ENCODE measurements at places on chromosomes 4 and X. TPM values are rescaled to one million over a fixed set of nuclear protein-coding genes. Genes with fewer than 3 reads are reported as not detected.

Gene NKX3-2
- total RNA-seq, result 0.62 TPM

Gene SMARCA1
- 55.4 TPM for total RNA-seq

Gene CPXCR1
- not detected for total RNA-seq

Gene MAOB
- total RNA-seq, result 71.4 TPM

Gene CYBB
- total RNA-seq, result 6.0 TPM

Gene ARHGAP10
- total RNA-seq, result 153 TPM

Gene SPANXC
- not detected for total RNA-seq

Gene SNCA
- 16.0 TPM for total RNA-seq

GRCh38 chr4:73704314-73705055, 35.9 kb upstream of the CXCL8 start:
- peak; percentile 93 for ATAC-seq

DNA sequence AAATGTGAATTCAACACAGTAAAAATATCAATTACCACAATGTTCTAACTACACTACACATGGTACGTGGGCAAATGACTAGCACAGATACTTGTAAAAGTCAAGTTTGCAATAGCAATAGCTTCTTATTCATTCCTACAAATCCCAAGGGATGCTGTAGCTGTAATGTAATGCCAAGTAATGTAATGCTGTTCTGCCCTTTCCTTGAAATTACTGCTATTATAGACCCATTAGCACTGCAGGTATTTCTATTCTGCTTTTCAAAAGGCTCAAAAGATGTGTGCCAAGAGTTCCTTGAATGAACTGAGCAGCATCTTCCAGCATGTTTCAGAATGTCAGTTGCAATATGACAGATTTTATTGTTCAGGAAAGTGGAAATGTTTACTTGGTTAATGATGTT, 129.9 kb upstream of the BANK1 start:
- ATAC-seq, result no peak

GRCh38 chrX:154603438-154604430, 15.3 kb downstream of the CTAG1B start:
- peak; percentile 28 for ATAC-seq

GRCh38 chrX:132488180-132488705, 595 bp downstream of the MBNL3 start:
- no peak for ATAC-seq

GRCh38 chrX:118171356-118171755, 54.7 kb upstream of the KLHL13 start:
- no peak for ATAC-seq

- ATAC-seq, result no peak
Measured at GRCh38 chr4:150181536-150181935, 103.3 kb downstream of the DCLK2 start.

DNA sequence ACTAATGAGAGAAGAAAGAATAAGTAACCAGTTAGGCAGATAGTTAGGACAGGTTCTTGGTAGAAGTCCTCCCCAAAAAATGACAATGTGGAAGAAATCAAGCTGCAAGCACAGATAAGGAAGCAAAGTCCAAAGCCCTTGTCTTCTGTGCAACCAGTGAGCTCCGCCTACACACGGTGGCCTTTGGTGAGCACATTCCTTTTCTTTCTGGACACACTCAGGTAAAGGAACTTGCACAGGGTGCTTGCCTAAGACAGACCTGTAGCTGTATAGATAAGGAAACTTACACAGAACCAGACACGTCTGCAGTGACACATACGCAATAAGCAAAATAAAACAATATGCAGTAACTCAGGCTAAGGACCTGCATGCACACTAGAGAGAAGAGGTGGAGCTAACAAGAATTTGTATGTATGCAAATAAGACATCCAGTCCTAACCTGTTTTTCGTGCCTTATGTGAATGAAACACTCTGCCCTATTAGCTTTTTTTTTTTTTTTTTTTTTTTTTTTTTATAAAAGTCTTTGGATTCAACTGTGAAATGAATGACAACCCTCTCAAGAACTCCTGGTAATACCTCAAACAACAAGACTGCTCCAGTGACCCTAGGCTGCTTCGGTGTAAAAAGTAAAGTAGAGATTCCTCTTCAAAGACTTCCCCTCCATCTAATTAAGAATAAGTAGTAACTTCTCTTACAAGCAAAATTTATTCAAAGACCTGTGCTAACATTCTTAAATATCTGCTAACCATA, 48.8 kb downstream of the UGT2B10 start:
- no peak for ATAC-seq

GRCh38 chr4:26377328-26378311, 56.8 kb downstream of the RBPJ start:
- ATAC-seq, result no peak

DNA sequence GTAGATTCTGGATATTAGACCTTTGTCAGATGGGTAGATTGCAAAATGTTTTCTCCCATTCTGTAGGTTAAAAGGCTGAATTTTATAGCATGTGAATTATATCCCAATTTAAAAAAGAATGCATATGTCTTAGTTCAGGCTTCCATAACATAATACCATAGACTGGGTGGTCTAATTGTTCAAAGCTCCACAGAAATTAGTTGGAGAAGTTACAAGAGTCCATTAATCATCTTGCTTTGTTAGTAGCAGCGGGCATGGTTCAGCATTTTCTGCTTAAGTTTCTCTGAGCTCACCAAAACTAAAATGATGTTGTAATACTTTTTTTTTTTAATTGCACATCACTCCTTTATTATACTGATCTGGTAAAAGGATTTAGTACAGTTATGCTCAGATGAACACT, 1.8 kb downstream of the PGAM4 start:
- ATAC-seq, result no peak

GRCh38 chr4:165631208-165631894, 241.7 kb upstream of the TLL1 start:
- no peak for ATAC-seq

GRCh38 chrX:77977095-77977494, 7.7 kb upstream of the PGAM4 start:
- ATAC-seq, result no peak

DNA sequence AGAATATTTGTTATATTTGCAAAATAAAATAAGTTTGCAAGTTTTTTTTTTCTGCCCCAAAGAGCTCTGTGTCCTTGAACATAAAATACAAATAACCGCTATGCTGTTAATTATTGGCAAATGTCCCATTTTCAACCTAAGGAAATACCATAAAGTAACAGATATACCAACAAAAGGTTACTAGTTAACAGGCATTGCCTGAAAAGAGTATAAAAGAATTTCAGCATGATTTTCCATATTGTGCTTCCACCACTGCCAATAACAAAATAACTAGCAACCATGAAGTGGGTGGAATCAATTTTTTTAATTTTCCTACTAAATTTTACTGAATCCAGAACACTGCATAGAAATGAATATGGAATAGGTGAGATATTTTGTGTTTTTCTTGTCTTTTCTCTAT, at the start of gene AFP:
Gene AFP (plus strand): TSS at position 238 of the 400 bp plus-strand sequence. CDS start 42 bp downstream, at position 280.
- no peak for ATAC-seq

DNA sequence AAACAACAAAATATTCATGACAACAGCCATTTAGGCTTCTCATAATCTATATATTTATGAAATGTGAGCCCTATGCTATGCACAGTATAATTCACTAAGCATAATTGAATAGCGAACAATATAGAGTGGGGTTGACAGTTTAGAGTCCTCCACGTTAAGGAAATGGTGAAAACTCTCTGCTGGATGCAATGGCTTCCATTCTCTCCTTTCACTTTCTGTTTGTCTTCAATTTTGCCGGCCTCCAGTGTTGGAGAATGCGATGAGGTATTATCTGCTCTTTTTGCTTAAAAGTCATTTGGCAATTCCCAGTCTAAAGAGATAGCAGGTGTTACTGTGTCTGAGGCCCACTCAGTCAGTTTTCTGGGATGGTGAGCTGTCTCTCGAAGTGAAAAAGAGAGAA, 52.1 kb downstream of the NPY5R start:
- ATAC-seq, result no peak

- no peak for ATAC-seq
Measured at GRCh38 chrX:143378851-143379250, 138.4 kb downstream of the SPANXN3 start.

DNA sequence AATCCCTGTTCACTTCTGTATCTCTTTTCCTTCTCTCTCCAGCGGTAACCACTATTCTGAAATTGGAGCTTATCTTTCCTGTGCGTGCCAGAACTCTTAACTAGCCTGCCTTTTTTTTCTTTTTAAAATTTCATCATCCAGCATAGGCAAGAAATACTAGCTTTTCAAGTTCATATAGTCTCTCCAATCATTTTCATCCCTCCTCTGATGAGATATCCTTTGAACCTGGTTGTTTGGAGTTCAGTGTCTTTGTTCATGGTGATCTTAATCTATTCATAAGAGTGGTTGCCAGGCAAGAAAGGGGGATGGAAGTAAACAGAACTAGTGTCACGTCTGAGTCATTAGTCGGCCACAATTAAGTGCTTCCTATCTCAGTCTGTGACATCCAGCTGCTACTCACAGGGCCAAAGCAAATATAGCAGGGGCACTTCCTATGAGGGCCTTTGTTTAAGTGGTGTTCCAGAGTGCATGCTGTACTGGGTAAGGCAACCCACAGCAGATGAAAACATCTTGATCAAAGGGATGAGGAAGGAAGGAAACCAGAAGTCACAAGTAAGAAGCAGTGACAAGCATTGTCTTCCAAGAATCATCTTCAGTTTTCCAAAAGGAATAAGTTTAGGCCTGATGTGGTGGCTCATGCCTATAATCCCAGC, 56.4 kb upstream of the XIAP start:
- peak; percentile 36 for ATAC-seq

DNA sequence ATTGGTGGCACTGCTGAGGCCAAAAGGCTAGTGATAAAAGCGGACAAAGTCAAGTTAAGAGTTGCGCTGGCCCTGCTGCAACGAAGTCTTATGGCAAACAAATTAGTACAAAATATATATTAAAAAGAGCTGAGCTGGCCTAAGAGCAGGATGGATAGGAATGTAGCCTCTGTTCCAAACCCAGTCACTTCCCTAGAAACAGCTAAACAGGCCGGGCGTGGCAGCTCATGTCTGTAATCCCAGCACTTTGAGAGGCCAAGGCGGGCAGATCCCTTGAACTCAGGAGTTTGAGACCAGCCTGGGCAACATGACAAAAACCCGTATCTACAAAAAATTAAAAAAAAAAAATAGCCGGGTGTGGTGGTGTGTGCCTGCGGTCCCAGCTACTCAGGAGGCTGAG, 32.4 kb upstream of the UGDH start:
- no peak for ATAC-seq

DNA sequence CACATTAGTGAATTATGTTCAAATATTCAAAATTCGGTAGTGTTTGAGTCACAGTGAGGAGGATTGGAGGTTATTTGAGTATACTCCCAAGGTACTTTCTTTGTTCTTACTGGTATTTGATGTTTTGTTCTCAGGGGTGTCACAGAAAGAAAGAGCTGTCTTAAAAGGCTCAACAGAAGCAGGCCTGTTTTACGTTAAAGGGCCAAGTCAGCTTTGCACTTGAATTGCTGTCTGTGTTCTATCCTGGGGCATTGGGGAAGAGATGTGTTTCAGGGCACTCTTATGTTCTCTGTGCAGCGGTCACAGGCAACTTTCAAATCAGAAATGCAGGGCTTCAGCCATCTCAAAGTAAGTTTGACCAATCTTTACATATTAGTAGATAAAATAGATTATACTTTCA, 1113.1 kb upstream of the LCORL start:
- no peak for ATAC-seq

DNA sequence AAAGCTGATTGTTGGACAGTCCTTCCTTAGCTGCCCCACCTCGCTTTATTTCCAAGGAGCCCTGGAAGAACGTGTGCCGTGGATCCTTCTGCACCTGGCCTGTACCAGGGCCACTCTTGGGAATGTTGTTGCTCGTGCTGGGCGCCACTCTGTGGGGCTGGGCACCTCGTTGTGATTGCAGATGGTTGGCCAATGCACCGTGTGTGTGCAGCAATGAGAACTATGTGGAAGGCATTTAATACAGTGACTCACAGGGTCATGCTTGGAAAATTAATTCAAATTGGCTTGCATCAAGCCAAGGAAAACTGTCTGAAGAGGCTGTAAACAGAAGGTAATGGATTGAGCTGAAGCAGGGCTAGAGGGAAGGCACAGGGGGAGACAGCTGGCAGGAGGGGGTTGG, 37.0 kb upstream of the CD99L2 start:
- ATAC-seq, result no peak

GRCh38 chrX:72238183-72238582, 644 bp downstream of the ERCC6L start:
- no peak for ATAC-seq

GRCh38 chr4:60953826-60954225, 246.3 kb upstream of the ADGRL3 start:
- no peak for ATAC-seq

GRCh38 chr4:76799718-76800117, 98.2 kb downstream of the SOWAHB start:
- ATAC-seq, result no peak

GRCh38 chr4:39166669-39167068, 15.7 kb upstream of the WDR19 start:
- no peak for ATAC-seq

DNA sequence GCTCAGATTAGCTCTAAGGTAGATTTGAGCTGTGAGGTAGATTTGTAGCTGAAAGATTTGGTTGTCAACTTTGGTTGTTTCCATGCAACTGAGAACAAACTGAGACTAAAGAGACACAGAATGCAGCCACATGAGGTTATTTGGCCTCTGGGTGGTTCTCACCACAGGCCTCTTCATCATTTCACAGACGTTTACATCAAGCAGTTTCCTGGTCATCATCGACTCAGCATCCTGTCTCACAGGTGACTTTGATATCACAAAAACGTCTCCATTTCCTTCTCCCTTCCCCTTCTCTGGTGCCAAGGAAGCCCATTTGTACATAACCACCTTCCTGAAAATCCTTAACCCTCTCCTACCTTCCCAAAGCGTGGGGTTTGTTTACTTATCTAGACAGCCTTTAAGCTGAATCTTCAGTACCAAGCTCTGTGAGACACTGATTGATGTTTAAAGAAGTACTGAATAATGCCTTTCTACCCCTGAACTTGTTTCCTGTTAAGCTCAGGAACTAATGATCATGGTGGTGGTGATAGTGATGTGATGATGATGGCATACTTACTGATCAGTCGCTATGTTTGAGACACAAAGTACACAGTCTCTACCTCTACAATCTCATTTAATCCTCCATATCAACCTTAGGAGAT, 81.9 kb downstream of the FAM114A1 start:
- ATAC-seq, result no peak

DNA sequence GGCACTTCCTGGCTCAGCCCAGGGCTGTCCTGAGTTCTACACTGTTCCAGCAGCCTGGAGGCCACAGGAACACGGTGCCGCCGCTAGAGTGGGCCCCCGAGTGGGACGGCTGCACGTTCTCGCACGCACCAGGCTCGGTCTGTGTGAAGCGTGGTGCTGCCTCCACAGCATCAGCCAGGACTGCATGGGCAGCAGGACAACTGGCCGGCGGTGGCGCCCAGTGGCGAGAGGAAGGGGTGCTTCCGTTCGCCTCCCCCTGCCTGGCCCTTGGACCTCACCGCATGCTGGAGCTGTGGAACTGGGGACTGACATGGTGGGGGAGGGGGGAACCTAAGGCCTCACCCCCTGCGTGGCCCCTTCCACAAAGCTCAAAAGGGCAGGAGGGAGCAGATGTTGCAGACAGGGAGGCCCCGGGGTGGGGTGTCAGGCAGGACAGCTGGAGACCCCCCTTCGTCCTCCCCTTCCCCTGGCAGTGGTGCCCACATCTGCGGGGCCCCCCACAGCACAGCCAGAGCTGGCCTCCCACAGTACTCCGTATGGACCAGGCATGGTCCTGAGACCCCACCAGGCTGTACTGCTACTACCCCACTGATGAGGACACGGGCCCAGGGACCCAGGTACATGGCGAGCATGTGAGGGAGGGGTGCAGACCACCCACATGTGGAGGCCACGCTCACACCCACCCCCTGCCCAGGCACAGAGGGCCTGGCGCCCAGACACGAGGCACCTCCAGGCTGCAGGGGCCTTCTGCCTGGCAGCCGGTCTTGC, 58.5 kb downstream of the ACOX3 start:
- no peak for ATAC-seq
